Cortex of kidney (tissue), 1 donor: ENCODE measurements at places on chromosomes 12 and 14.

GRCh38 chr14:102819747-102820330 lies 42.6 kb downstream of the TRAF3 start:
- DNase-seq: no peak

DNA sequence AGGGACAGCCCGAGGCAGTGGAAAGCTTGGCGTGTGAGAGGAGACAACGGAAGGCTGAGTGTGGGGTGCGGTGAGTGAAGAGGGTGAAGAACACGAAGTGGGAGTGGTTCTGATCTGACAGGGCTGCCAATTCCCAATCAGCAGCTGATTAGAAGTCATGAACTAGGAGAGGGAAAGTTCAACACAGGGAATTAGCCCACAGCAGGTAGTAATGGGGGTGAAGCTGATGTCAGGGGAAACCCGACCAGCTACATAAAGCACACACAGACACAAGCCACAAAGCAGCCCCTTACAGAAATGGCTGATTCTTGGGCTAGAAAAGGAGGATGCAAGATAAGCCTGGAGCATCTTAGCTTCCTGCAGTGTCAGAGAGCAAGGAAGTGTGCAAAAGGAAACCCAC lies 47.5 kb upstream of the TCL1A start:
- no peak for DNase-seq

DNA sequence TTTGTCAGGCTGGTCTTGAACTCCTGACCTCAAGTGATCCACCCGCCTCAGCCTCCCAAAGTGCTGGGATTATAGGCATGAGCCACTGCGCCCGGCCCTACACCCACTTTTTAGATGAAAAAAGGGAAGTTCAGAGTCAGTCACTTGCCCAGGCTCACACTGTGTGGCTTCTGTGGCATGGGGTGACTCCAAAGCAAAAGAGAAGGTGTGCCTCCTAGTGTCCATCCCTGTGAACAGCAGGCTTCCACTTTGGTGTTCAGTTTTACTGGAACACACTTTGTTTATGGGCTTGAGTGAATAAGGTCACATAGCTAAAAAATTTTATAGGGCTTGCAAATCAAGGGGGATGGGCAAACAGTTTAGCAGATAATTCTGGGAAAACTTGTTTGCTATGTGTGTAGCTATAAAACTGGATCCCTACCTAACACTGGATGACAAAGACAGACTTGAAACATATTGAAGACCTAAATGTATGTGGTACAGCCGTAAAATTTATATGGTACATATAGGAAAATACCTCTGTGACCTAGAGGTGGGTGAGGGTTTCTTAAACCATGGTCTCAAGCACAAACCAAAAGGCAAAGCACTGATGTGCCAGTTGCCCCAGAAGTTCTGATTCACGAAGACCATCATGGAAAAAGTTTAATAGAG lies 54.9 kb downstream of the EID3 start:
- DNase-seq: no peak

DNA sequence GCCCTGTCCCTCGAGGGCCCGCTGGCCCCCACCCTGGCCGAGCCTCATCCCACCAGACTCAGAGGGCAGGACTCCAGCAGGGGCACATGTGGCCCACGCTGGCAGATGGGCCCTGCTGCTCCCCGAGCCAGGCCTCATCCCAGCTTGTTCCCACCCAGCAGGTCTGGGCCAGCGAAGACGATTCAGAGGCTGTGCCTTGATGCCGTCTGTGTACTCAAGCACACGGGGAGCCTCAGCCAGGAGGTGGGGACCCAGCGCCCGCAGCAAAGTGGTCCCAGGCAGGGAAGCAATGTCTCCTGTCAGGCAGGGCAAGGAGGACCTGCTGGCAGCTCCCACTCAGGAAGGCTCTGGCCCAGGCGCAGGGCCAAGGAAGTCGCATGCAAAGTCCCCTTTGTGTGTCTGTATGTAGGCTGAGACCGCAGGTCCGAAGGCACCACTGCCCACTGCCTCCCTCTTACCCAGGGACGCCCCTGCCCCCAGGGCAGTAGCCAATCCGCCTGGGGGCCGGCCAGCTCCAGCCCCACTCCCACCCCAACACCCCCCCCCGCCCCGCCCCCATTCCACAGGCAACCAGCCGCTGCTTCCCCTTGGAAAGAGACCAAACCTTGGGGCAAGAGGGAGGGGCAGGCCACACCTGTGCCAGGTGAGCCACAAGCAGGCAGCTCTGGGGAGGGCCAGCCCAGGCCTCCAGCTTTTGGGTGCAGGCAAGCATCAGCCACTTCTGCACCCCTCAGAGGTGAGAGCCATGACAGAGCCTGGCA lies 9.4 kb downstream of the DEGS2 start:
- DNase-seq: no peak

DNA sequence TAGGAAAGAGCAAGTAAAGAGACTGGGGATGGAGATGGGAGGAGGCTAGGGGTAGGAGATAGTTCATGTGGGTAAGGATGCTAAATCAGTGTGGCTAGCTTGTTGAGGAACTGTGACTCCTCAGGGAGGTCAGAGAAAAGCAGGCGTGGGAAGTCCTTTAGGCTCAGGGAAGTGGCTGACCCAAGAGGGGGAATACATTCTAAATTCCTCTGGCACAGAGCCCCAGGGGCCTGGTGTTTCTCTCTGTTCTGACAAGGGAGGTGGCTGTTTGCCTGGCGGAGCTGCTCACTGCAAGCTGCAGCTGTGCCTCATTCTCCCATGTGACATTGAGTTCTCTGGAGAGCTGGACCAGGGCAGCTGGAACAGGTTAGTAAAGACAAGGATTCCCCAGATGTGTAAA lies 152.2 kb upstream of the SLC38A2 start:
- no peak for DNase-seq

DNA sequence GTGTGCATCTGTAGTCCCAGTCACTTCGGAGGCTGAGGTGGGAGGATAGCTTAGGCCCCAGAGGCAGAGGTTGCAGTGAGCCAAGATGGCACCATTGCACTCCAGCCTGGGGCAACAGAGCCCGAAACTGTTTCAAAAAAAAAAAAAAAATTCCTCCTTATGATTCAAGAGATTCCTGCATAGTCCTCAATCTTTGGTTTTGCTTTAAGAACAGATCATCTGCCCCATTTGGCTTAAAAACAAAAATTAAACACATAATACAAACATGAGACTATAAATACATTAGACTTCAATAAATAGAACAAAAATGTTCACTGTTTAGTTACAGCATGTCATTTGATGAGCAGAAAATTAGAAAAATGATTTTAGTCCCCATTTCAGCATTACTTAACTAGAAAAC lies 131.2 kb downstream of the PAWR start:
- no peak for DNase-seq

DNA sequence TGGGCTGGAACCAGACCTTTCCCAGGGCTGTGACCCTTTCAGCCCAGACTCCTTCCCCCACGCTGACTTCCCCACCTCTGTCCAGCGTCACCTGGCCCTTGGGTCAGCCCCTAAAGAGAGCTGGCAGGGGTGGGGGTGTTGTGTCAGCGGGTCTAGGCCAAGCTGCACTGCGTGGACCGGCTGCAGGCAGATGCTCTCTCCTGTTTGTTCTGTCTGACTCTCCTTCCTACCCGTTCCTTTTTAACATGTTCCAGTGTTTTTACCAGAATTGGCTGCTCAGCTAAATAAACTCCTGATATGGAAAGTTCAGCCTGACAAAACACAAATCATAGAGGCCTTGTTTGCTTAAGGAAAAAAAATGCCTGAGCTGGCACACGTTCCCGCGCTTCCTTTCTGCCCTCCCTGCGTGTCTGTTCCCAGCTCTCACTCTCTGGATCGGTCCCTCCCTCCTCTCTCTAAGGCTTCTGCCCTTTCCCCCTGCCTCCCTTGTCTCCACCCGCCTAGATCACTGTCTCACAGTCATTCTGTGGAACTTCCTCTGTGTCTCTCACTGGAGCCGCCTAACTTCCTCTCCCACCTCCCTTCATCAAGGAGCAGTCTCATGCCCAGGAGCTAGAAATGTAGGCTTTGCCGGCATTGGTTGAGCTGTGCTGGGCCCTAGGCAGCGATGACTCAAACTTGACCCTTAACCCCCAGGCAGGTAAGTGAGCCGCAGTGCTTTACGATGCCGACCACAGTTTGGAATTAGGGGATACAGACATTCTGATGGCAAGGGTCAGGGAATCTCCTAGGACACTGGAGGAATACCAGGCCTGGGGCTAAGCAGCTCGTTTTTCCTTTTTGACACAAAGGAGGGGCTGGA lies 15.5 kb upstream of the MLXIP start:
- DNase-seq: no peak

- DNase-seq: no peak
Observed at GRCh38 chr12:41277100-41277945, 89.2 kb downstream of the PDZRN4 start.

DNA sequence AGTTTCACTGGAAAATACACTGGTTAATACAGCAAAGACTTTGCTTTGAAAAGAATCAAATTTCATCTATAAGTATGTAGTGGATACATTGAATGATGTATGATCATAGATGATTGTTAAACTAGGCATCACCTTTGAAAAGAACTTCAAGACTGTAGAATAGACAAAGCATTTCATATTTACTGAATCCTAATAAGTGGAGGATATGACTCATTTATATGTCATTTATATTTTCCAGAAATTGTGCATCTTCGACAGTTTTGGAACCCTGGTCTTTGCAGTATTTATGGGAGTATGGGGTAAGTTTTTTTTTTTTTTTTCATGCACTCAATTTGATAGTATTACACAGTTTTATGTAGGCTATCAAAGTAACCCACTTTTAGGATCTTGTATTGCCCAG lies 161.9 kb downstream of the ANO6 start:
- no peak for DNase-seq

GRCh38 chr12:119786539-119786938 lies 90.6 kb downstream of the CIT start:
- DNase-seq: no peak

- no peak for DNase-seq
Observed at GRCh38 chr12:52010152-52010622, 3.4 kb downstream of the TAMALIN start.

DNA sequence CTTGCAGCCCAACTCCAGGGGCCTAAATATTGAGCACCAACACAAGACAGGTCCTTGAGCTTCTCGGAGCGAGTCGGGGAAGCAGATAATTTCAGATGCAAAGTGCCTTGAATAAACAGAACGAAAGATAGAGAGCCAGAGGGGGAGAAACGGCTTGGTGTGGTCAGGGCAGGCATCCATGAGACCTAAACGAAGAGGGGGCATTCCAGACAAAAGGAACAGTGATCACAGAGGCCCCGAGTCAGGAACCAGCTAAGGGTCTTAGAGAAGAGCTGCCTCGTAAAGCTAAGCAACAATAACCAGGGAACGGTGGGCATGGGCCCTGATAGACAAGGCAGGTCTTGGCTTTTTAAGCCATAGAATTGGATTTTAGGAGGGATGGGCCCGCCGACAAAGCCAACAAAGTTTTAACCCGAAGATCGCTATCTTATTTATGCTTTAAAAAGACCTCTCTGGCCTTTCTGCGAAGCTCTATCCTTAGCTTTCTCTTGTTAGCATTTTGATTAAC lies 421 bp upstream of the ACADS start:
- DNase-seq: no peak

- DNase-seq: no peak
Observed at GRCh38 chr12:22600181-22600580, 24.8 kb upstream of the ETNK1 start.

GRCh38 chr14:105358140-105358846 lies 40.0 kb upstream of the TEX22 start:
- no peak for DNase-seq

DNA sequence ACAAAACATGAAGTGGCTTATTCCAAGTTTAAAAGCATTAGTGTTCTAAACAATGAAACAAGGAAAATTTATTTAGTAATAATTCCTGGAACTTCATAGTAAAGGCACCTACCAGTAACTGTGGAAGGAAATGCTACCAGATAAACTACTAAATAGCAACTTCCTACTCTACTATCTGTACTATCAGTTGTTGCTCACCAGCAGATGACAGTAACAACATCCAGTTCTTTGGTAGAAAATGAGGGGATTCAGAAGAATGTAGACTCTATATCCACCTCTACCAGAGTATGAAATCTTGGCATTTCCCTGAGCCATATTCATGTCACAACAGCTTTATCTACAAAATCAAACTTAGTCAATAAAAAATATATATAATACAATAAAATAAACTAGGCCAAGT lies 3.1 kb downstream of the ENTPD5 start:
- no peak for DNase-seq

GRCh38 chr12:76186131-76186906 lies 101.8 kb upstream of the NAP1L1 start:
- no peak for DNase-seq

GRCh38 chr12:31868965-31869364 lies 90.2 kb upstream of the RESF1 start:
- no peak for DNase-seq
